Right ventricle myocardium inferior (tissue), 1 donor: ENCODE measurements at places on chromosomes 7 and 10. TPM values are rescaled to one million over a fixed set of nuclear protein-coding genes. Genes with fewer than 3 reads are reported as not detected.

The NXPH1 gene
- total RNA-seq: not detected

- DNase-seq: no peak
These were observed 1.3 kb upstream of the CDK14 start for GRCh38 chr7:90594751-90595317.

DNA sequence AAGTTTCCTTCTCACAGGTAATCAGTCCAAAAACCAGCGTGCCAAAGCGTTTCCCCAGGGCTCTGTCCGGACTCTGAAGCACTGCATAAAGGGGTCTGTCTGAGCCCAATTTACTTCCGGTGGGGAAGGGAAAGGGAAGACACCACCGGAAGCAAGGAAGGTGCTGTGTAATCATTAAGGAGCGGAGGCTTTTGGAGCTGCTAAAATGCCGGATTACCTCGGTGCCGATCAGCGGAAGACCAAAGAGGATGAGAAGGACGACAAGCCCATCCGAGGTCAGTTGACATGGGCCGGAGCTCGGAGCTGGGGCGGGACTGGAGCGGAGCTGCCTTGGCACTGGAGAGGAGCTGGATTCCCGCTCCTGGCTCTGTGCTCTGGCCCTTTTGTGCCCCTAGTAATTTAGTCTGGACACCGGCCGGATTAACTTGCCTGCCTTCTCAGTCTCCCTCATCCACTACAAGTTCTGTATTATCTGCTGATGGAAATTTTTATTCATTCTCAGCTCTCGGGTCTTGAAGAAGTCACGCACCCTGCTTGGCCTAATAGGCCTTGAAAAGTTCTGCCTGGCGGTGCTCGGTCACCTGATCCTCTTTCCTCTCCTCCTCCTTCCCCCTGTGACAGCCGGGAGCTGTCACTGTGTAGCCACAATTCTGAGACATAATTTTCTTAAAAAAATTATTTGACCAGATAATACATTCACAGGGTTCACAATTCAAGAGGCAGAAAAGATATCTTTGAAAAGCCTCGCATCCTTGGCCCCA lies at the start of gene PSMC2:
PSMC2 (plus strand) TSS at position 137 of the 761 bp plus-strand sequence; CDS start at position 206, 69 bp downstream.
- peak; percentile 72 for DNase-seq

DNA sequence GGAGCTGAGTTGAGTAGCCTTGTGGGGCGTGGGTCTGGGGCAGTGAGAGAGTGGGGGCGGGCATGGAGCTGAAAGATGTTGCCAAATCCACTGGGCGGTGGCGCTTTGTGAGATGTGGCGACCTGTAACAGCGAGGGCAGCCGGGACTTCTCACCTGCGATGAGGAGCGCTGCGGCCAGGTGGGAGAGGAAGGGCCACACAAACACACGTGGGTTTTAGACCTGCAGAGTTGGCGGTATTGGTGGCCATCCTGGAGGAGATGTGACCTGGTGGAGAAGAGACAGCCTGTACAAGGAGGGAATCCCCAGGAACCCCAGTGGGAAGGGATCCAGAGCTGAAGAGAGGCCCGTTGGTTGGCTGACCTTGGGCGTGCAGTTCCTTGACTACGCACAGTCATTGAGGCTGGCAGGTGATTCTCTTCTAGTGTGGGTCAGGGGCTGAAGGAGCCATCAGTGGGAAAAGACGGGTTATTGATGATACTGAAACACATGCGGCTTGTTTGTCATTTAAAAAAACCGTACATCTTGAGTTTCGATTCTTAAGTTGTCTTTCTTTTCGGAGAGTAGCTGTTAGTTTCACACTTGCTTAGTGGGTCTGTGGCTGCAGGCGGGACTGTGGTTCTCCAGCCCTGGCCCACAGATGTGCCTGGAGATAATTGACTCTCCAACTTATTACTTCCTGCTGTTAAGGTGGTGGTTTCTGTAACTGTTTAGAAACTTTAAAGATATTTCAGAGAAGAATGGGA lies 2.4 kb downstream of the CHST12 start:
- DNase-seq: peak; percentile 77

GRCh38 chr10:132386419-132386831 lies 10.6 kb upstream of the PWWP2B start:
- peak; percentile 52 for DNase-seq

- no peak for DNase-seq
These were observed 192.0 kb downstream of the ADAM12 start for GRCh38 chr10:126196281-126196680.

DNA sequence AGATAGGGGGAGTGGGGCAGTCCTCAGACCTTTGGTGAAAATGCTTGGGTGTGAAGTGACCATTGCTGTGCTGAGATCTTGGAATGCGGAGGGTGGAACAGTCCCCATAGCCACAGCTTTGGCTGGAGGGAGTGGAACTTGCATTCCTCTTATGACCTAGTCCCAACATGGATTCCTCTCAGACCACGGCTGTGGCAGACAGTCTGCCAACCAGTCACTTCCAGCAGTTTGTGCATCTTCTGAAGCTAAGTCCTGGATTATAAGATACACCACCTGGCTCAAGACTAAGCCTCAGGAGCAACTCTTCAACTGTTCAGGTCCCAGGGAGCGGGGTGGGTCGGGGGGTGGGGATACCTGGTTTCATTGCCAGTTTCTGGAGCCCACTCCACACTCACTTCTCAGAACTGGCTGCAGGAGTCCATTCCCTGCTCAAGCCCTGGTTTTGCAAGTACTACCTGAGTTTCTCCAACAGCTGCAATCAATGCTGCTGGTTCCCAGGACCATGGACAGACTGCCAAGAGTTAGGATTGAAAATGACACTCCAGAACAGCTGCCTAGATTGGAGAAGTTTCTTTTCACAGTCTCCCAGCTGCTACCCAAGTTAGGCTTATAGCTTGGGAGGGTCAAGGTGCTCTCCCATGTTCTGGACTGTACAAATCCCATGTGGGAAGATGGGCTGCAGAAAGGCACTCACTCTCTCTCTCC lies 29.1 kb upstream of the DGKB start:
- peak; percentile 33 for DNase-seq

- no peak for DNase-seq
These were observed 211.9 kb upstream of the GLI3 start for GRCh38 chr7:42448901-42449300.

DNA sequence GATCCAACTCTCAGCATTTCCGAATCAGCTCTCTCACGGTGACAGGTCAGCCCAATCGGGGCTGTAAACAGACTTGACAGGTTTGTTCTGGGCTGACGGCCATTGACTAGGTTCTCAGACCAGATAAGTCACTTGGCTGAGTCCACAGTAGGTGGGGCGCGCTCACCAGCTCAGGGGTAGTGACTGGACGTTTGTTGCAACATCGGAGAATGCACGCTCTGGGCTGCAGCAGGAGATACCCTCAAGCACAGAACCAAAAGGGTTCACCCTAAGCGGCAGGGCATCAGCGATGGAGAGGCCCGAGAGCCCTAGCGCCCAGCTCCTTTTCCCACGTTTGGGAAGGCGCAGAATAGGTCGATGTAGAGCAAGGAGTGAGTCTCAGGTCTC lies 1.8 kb downstream of the KLLN start:
- DNase-seq: peak; percentile 90

- DNase-seq: no peak
These were observed 102.7 kb downstream of the MACC1 start for GRCh38 chr7:20114468-20114867.
